ENCODE measurements at places on chromosomes 12 and 14.

- no peak for DNase-seq
Measured at GRCh38 chr12:130483616-130484180, 146.0 kb downstream of the PIWIL1 start.

DNA sequence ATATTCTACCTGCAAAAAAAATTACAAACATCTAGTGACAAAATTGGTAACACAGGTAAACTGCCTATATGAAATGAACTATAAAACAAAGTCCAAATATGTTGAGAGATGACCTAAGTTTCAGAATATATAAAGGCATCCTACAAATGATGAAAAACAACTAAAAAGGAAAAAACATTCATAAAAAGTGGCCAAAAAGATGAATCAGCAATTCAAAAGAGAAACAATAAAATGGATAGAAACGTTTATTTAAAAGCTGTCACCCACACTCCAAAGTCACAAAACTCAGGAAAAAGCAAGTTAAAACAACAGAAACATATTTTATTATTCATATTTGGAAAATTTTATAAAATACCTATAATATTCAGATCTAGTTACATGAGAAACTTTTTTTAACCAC is 106.5 kb upstream of the DCN start:
- DNase-seq, result no peak

- DNase-seq, result peak; percentile 92
Measured at GRCh38 chr12:106247674-106248311, at the start of gene CKAP4. Gene CKAP4 (minus strand): TSS chr12:106248020. CDS start chr12:106247851, 169 bp downstream.

- no peak for DNase-seq
Measured at GRCh38 chr12:107351713-107352112, 258.4 kb upstream of the CRY1 start.

DNA sequence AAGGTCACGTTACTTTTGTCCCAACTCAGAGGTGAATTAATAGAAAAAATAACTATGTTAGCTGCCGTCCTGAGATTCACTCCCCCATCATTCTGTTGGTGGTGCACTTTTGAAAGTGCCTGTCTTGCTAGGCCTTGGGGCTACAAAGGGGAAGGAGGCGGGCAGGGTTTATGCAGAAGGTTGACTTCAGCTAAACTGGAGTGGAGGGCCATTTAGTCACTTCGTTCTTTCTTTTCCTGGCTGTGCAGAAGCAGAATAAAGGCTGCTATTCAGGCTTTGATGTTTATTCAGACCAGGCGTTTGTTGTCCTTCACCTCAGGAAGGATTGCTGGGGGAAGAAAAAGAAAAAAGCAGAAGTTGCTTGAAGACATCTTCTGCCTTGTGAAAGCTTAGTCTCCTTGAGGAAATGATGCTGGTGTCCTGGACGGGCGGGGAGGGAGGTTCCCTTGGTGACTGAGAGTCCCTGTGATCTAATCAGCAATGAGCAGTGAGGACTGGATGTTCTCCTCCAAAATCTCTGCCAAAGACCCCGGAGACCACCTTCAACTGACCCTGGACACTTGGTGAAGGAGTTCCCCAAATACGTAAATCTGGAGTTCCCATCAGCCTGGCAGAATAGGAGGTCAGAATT is 4.0 kb downstream of the GLT1D1 start:
- DNase-seq, result no peak

GRCh38 chr12:9883175-9883574 is 1.9 kb downstream of the KLRF2 start:
- no peak for DNase-seq

GRCh38 chr12:1500095-1500801 is 94.1 kb downstream of the FBXL14 start:
- DNase-seq, result no peak

GRCh38 chr12:101186291-101186690 is 23.7 kb downstream of the SLC5A8 start:
- DNase-seq, result no peak

GRCh38 chr14:71372411-71372838 is 465.2 kb downstream of the PCNX1 start:
- no peak for DNase-seq

GRCh38 chr12:17975763-17976162 is 114.2 kb downstream of the RERGL start:
- DNase-seq, result no peak

- no peak for DNase-seq
Measured at GRCh38 chr12:64608901-64609535, 1.3 kb upstream of the RASSF3 start.

- DNase-seq, result no peak
Measured at GRCh38 chr12:120394483-120395367, 25.8 kb upstream of the MSI1 start.

GRCh38 chr14:41303506-41303905 is 303.2 kb upstream of the LRFN5 start:
- no peak for DNase-seq

- DNase-seq, result peak; percentile 56
Measured at GRCh38 chr12:132049876-132050275, 94.2 kb downstream of the DDX51 start.

DNA sequence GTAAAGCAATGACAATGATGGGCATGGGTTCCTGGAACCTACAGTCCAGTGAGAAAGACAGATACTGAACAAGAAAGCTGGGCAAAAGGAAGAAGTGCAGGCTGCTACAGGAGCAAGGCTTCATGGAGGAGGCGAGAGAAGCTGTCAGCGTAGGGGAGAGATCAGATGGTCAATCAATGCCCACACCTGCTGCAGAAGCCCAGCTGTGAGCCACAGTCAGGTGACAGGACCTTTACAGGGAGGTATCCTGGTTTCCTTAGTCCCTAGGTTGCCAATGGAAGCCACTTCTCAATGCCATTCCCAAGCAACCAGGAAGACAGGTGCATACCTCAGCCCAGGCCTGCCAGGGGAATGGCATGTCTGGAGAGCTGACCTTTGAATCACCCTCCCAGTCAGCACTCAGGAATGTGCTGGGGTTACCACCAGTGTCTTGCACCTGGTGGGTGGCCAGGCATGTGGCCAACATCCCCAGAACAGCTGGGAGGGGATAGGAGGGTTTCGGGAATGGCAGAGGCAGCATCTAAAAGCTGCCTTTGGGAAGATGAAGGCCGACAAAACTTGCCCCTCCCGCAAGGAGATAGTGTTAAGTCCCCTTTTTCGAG is 170.3 kb downstream of the TTC7B start:
- no peak for DNase-seq

DNA sequence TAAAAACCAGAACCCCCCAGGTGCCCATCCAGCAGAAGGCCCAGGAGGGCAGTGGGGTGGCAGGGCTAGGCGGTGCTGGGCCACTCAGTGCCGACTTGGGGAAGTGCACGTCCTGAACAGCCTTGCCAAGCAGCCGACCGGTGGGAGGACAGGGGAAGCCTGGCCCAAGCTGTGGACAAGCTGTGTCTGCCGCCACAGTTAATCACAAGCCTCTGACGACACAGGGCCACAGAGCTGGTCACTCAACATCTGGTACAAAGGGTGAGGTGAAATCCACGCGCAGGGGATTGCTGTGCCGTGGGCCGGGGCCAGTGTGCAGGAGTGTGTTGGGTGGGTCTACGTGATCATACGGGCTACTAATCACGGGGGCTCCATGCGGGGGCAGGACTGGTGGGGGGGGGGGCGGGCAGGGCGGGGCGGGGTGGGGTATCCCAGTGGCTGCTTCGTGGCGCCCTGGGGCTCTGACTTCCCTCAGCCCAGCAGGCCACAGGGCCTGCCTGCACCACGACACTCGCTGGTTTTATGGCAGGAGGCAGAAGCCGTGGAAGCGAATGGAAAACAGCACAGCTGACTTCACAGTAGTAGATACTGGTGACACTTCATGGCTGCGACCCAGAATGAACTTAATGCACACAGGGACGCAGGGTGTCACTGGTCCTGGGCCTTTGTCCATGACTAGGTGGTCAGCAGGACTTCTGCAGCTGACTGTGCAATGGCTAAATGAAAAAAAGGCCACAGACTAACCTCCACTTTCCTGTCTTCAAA is 10.2 kb downstream of the AMN start:
- DNase-seq, result no peak

- DNase-seq, result no peak
Measured at GRCh38 chr14:96303981-96304380, 48.0 kb downstream of the BDKRB1 start.

DNA sequence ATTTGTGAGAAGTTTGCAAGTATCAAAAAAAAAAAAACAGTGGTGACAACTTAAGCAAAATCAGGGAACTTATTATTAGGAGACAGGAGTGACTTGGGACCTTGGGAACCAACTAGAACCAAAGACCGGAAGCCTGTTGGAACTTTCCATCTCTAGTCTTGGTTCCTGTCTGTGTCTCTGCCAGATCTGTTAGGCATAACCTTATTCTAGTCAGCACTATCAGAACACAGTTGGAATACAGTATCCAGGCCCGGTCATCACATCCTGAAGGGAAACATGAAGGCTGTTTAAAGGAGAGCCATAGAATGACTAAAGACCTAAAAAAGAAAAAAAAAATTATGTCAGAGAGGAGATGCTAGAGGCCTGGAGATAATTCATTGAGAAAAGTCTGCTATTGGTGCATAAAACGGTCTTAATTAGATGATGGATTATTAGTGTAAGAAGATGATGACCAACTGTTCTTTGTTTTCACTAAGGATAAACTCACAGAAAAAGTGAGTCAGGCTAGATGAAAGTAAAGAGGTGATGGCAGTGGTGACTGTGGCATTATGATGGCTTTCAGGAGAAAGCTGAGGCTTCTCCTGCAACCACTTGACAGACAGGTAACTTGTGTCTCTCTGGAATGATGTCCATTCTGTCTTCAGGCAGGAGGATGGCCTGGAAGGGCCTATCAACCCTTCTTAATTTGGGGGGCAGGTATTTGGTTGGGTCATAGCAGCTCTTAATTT is 28.2 kb downstream of the DACT1 start:
- no peak for DNase-seq

- no peak for DNase-seq
Measured at GRCh38 chr12:99367181-99367580, 280.4 kb upstream of the GARIN6 start.

GRCh38 chr14:39015964-39016577 is 87.0 kb downstream of the SEC23A start:
- DNase-seq, result no peak

- no peak for DNase-seq
Measured at GRCh38 chr12:88833641-88834116, 253.4 kb upstream of the KITLG start.

DNA sequence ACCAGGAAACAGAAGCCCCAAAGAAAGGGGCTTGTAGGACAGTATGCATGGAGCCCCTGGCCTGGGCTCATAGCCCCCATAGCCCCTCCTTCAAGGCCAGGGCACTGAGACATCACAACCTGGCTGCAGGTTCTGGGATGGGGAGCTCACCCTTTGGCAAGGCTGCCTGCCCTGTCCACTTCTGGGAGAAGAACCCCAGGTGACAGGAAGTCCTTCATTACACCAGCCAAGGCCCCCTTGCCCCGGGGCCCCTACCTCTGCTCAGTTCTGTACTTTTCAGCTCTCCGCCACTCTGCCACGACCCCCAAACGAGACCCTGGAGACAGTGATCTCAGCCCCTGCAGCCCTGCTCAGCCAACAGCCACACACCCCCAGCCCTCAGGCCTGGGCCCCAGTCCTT is 223.2 kb upstream of the RTL1 start:
- no peak for DNase-seq

GRCh38 chr14:19947413-19948090 is 16.8 kb downstream of the OR4K1 start:
- no peak for DNase-seq

- no peak for DNase-seq
Measured at GRCh38 chr14:95198320-95198719, 41.0 kb upstream of the DICER1 start.

DNA sequence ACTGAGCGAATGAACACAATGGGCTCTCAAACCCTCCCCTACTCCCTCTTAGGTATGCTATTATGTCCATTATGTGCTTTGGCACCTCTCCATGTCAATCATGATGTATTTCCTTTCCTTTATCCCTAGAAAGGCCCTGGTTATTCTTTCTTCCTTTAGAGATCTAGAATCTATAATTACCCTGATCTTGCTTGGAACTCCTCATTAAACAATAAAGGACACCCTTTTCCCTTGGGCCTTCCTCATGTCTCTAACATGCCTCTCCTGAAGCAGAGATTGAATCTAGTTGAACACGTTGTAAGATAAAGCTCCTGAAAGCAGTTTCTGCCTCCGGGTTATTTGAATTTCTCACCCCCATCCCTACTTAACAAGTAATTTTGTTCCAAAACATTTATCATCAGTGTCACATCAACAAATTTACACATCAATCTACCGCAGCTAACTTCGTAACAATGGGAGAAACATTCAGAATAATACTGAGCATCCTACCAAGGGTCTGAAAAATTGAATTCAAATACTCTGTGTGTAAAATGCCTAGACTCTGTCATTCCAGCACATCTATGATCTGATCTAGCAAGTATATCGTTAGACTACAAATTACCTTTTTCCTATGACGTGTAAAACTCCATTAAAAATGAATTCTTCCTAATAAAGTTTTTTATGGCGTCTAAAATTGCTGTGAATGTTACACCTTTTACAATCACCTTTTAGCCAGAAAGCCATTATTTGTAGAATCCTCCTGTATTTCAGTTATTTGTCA is 5.4 kb downstream of the USP44 start:
- no peak for DNase-seq

DNA sequence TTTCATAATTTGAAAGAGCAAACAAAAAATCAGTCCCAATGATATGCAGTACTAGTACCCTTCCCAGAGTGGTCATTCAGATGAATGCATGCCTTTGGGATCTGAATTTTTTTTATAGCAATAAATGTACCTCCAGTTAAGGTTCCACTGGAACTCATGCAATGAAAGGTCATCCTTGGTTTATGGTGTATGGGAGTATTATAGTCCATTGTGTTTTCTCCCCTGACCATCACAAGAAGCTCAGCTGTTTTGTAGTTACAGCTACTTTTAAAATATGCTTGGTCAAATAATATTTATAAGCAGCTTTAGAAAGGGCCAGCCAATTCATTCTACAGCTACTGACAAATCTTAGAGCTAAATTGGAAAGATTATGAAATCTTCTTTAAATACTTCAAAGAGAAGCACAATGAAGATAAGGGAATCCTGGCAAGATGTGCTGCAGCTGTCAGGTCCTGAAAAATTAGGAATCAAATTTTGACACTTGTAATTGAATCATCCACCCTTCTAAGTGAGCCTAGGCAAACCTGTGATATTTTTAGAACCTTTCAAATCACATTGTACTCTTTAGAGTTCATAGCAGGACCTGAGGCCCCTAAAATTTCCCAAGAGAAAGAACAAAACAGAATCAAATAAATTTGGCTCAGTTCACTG is 46.5 kb downstream of the IFT81 start:
- no peak for DNase-seq

DNA sequence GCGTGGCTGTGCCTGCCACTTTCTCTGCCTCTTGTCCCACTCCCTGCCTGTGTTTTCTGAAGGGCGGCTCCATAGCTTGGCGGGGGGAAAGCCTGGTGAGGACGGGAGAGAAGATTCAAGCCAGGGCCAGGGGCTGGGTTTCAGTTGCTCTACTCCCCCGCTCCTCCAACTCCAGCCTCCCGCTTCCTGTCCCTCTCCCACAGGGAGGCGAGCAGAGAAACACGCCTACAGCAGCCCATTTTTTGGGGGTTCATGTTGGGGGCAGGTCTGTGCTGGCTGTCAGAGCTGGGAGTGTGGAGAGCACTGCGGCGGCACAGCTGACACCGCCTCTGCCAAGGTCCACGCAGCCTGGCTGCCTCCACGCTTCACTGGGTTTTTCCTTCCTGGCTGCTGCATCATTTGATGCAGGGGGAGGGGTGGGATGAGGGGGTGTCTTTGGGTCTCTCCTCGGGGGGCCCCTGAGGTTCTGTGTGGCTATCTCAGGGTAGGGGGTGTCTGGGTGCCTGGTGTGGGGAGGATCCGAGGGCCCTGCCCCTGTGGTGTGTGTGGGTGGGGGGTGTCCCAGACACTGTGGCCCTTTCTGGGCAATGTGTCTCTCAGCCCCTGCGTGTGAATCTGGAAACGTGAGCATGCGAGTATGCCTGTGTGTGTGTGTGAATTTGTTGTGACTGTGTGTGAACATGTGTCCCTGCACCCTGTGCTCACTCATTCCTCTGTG is 10.7 kb upstream of the KRT80 start:
- no peak for DNase-seq
